ENCODE measurements at places on chromosomes 12 and 14.

- DNase-seq = no peak
Observed at GRCh38 chr14:102848830-102849525, 71.7 kb downstream of the TRAF3 start.

DNA sequence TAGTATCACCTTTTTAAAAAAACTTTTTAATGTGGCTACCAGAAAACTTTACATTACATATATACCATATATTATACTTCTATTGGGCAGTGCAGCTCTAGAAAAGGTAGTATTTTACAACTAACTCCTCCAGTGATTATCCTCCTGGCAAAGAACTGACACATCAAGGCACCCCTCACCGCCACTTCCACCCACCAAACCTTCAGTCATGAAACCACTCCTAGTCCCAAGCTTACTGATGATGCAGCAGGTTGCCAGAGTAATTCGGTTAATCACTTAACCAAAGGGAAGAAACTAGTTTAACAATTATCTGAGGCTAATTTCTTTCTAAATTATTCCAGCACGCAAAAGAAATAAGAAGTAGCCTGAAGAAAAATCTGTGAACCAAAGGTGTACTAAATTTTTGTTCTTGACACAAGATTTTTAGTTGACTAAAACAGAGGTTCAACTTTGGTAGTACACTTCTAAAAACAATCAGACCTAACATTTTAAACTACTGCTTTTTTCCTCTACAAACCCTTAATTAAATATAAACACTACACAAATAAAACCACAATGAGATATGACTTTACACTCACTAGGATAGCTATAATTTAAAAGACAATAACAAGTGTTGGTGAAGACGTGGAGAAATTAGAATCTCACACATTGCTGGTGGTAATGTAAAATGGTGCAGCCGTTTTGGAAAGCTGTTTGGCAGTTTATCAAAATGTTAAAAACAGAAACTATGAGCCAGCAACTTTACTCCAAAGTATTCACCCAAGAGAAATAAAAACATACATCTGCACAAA is 16.7 kb downstream of the SPPL3 start:
- no peak for DNase-seq

- no peak for DNase-seq
Observed at GRCh38 chr14:94284221-94284620, 8.8 kb downstream of the SERPINA10 start.

DNA sequence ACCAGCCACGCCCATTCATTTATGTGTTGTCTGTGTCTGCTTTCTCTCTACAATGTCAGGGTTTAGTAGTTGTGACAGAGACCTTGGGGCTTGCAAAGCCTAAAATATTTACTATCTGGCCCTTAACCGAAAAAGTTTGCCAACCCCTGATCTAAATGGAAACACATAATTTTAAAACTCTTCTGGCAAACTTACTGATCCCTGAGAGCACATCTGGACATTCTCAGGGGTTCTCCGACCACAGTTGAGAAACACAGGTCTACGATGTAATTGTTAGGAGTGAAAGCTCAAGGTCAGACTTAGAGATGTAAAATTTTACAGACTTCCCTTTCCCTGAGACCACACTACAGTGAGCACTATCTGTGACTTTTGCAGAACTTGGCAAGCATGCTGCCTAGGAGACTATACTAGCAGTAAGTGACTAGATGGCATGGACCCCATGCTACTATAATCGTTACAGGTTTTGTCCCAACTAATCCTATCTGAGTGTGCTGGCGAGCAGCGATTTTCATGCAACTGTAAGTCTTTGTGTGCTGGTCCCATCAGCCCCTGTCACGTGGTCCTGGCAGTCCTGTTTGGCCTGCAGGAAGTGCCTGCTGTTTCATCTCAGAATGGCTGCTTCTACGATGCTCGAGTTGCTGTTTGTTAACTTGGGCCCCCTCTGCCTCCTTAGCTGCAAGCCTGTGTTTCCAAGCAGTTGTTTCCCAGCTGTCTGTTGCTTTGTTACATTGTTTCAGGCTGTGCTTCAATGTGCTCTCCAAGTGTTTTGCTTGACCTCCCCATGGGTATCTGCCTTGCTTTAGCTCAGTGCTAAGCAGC is 21.6 kb downstream of the TMTC2 start:
- no peak for DNase-seq

- DNase-seq = no peak
Observed at GRCh38 chr12:46244997-46245396, 23.8 kb downstream of the SLC38A1 start.

GRCh38 chr12:26473291-26473690 is 277.9 kb downstream of the SSPN start:
- no peak for DNase-seq

- no peak for DNase-seq
Observed at GRCh38 chr14:30297876-30298795, 260.8 kb upstream of the G2E3 start.

GRCh38 chr12:68854554-68854953 is 46.6 kb downstream of the MDM2 start:
- no peak for DNase-seq

DNA sequence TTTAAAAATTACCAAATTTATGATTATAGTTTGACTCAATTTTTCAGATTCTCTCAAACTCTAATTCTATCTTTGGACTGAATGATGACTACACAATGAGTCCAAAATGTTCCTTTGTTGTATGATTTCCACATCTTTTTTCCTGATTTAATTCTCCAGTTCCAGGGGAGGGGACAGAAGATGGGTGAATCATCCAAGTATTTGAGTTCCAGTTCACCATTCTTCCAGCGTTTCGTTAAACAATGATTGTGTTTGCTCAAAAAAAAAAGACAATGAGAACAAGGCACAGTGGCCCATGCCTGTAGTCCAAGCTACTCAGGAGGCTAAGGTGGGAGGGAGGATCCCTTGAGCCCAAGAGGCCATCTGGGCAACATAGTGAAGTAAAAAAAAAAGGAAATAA is 23.8 kb downstream of the BAZ1A start:
- DNase-seq = no peak

DNA sequence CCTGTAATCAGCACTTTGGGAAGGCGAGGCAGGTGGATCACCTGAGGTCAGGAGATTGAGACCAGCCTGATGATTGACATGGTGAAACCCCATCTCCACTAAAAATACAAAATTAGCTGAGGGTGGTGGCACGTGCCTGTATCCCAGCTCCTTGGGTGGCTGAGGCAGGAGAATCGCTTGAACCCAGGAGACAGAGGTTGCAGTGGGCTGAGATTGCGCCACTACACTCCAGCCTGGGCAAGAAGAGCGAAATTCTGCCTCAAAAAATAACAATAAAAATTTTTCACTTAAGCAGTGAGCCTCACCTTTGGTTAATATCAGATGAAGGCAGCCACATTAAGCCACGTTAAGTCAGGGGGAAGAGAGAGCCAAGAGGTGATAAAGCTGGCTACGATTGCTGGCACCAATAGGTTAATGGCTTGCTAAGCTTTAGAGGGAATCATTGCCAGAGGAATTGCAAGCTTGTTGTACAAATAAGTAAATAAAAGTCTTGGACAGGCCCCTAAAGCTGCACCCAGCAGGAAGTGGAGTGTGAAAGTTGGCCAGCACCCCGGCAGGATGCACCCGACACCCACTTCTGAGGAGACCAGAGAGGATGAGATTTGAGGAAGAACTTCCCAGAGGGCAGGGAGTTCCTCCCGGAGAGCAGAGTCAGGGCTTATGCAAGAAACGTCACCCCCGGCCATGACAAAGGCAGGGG is 41.3 kb upstream of the TESC start:
- no peak for DNase-seq

- DNase-seq = no peak
Observed at GRCh38 chr14:59096303-59096702, 92.2 kb upstream of the DAAM1 start.

DNA sequence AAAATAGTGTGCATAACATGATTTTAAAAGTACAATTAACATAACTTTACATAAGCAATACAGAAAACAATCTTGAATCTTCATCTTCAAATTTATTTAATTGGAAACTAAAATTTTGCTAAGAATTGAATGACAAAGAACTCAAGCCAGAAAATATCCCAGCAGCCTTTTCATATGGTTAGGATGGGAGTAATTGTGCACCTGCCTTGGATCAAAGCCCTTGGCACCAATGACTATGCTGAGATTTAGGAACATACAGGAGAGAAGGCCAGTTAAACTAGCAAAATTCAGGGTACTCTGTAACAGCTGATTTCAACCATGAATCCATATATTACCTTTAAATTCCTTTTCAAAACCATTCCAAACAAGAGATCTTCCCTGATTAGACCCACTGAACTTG is 5.8 kb downstream of the KERA start:
- DNase-seq = no peak

DNA sequence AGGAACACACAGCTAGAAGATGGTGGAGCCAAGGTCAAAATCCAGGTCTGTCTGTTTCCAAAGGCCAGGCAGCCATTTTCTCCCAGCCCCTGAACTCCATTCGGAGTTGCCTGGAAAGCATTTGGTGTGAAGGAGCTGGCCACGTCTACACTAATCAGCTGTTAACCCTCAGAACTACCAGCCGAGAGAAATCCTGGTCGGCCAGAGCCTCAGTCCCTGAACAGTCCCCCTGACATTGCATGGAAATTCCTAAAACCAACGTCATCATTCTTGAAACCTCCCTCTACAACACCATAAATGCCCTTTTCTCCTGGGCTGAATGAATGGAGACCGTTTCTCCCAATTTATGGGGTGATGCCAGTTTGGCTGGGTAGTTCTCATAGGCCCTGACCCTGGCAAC is 245.6 kb downstream of the SLC41A2 start:
- no peak for DNase-seq

- no peak for DNase-seq
Observed at GRCh38 chr12:117900561-117900960, 68.2 kb downstream of the KSR2 start.

DNA sequence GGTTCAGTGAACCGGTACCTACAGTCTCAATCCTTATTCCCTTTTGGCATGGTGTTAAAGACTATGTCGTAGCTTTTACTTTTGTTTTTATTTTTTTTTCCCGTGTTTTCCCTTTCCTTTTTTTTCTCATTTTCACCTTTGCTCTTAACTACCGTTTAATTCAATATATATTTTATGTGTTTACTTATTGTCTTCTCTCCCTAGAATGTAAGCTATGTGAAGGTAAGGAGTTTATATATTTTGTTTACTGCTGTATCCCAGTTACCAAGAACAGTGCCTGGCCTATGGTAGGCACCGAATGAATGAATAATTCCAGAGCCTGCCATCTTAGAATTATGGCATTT is 261 bp upstream of the MLH3 start:
- DNase-seq = no peak

DNA sequence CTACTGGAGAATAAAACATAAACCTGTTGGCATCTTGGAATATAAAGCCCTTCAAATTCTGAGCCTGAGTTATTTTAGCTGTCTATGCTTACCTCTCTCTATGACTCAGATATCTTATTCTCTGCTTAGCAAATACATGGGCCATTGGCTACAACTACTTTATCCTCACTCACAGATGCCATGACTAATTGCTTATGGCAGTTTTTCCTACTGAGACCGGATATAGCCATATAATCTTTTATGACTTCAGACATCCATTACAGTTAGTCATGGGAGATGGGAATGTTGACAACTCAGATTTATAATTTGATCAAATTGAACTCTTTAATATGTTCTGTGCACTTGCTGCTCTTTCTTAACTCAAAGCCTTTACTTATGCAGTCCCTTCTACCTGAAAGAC is 502.4 kb upstream of the ATP2B1 start:
- no peak for DNase-seq

- no peak for DNase-seq
Observed at GRCh38 chr14:52767058-52767833, 24.2 kb downstream of the GNPNAT1 start.

DNA sequence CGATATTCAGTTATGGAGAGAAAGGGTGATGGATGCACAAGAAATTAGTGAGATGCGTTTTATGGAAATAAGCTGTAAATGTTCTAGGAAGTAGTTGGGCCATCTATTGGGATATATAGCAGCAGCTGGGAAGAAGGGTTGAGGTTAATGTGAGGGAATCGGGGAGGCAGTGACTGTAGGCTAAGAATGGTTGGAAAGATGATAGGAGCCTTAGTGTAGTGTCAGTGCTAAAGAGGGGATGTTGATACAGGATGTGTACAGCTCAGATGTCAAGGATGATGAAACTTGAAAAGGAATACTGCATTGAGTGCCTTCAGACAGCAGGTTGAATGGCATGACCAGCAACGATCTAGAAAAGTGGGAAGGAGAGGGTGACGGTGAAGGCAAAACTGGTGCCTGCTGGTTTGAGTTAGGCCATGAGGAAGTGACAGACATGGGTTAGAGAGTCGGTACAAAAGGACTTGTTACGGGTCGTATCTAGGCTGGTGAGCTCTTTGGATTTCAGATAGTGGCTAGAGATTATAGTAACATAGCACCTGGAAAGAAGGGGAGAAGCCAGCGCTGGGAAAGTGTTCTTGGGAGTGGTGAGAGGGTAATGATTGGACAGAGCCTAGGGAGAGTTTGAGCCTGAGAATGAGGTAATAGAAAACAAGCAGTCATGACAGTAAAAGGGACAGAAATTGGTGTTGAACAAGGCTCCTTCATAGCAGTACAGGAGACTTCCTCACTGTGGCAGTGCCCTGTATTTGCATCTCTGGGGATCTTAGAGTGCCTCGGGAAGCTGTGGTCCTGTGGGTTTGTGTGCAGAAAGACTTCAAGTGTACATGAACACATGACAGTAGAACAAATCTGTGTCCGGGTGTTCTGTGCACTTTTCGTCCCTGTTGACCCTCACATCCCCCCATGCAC is 9.6 kb downstream of the MARS1 start:
- no peak for DNase-seq

GRCh38 chr12:111584959-111585358 is 14.2 kb downstream of the ATXN2 start:
- no peak for DNase-seq

GRCh38 chr14:50901361-50901760 is 29.5 kb downstream of the ABHD12B start:
- DNase-seq = no peak

- DNase-seq = no peak
Observed at GRCh38 chr12:48104531-48104930, 1.3 kb downstream of the SENP1 start.

GRCh38 chr14:68800390-68800789 is 7.5 kb upstream of the ZFP36L1 start:
- DNase-seq = no peak

GRCh38 chr12:64252681-64253080 is 30.6 kb upstream of the KICS2 start:
- no peak for DNase-seq

GRCh38 chr12:15038137-15038536 is 65.3 kb downstream of the PDE6H start:
- DNase-seq = no peak

- DNase-seq = no peak
Observed at GRCh38 chr14:74511966-74512830, 18.6 kb downstream of the ISCA2 start.

Data from activated CD4-positive, alpha-beta T cell treated with anti-CD3 and anti-CD28 coated beads for 1 hour (primary cell).